ENCODE measurements at places on chromosomes 13 and 19.

GRCh38 chr19:33654840-33655508 lies 33.2 kb downstream of the CHST8 start:
- DNase-seq = no peak

DNA sequence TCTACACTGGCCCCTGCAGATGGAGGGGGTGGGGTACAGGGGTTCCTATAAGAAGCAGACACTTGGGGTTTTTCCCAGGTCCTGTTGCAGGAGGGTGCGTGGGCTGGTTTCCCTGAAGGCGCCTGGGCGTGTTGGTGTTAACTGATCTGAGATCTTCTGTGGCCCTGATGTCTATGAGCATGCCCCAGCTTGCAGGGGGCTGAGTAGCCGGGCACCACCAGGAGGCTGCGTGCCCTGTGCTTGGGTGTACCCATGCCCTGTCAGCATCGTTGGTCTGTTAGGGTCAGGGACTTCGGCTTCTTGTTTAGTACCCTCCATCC lies 45.3 kb downstream of the CAPN12 start:
- DNase-seq = no peak

- no peak for DNase-seq
Observed at GRCh38 chr19:2922987-2923386, 21.8 kb downstream of the ZNF77 start.

DNA sequence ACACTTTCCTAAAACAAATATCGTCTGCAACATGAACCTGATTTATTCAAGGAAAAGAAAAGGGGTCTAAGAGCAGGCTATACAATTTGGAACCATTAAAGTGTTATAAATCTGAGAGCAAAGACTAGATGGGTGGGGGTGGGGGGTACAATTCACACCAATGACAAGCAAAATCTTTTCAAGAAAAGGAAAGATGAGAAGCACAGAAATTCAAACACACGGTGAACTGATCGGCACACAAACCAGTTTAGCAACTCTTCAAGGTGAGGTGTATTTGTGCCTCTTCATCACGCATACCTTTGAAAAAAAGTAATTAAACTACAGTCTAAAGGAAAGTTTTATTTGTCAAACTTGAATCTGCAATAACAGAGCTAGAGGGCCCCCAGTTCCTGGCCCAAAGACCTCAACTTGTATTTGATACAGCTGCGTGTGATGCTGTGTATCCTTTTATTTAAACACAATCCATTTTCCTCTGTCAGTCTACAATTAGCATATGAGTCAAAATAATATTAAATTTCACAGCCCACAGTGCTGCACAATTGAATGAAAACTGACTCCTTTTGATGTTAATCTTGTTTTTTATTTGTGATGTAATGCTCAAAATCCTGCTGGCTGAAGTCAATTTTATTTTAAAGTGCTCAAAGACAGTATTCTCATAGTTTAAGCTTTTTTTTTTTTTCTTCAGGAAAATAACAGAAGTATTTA lies 14.2 kb downstream of the EFNB2 start:
- no peak for DNase-seq

DNA sequence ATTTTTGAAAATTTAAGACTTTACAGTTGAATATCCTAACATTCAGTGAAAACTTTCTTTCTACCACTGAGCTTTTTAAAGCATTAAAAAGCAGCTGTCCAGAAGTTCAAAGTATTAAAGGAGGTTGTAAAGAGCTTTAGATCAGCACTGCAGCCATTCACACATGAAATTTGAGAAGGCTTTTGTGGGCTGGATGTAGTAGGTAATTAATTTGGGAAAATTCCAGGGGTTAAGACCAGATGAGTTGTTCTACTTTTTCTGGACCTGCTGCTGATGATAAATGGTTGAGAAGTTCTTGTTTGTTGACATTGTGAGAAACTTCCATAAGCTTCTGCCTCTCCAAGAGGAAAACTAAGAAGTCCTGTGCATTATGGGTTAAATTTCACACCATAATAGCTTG lies 1779.6 kb upstream of the PRR20A start:
- no peak for DNase-seq

DNA sequence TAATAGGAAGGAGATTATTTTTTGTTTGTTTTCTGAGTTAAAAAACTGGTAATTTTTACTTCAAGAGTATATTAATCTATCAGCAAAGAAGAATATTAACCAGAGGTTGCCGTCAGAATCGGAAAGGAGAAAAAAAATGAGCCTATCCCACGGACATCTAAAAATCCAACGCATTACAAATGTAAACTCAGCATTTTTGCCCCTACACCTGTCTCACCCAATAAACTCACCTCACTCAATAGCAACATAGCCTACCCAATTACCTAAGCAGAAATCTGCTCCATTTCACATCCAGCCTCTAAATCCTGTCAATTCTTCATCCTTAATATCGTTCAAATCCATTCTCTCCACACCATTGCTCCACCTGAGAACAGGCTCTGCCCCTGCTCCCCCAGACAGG lies 10.4 kb upstream of the DIAPH3 start:
- no peak for DNase-seq

- DNase-seq = no peak
Observed at GRCh38 chr19:4556597-4557127, 2.8 kb downstream of the SEMA6B start.

GRCh38 chr13:78102121-78102677 lies 183.6 kb upstream of the EDNRB start:
- no peak for DNase-seq

DNA sequence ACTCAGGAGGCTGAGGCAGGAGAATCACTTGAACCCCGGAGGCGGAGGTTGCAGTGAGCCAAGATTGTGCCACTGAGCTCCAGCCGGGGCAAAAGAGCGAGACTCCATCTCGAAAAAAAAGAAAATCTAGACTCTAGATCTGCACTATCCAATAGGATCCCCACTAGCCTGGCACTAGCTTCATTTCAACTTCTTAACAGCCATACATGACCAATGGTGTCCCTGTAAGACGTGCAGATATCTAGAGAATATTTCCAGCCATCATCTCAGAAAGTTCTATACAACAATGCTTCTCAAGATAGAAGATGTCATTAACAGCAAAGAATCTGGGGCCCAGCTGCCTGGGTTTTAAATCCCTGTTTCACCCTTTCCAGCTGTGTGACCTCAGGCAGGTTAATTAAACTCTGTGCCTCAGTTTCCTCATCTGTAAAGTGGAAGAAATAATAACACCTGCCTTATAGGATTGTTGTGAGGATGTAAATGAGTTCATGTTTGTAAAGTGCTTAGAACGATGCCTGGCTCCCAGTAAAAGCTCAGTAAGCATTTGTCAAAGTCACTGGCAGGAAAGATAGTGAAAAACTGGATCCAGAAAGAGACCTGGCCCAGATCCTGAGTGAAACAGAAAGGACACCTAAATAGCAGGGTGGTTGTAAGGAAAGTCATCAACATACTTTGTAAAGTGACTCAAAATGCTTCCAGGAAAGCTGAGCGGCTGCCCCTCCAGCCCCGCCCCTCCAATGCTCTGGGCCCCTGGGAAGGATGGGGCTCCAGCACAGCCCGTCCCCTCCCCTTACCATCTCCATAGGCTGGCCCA lies 13.5 kb downstream of the WIZ start:
- no peak for DNase-seq

DNA sequence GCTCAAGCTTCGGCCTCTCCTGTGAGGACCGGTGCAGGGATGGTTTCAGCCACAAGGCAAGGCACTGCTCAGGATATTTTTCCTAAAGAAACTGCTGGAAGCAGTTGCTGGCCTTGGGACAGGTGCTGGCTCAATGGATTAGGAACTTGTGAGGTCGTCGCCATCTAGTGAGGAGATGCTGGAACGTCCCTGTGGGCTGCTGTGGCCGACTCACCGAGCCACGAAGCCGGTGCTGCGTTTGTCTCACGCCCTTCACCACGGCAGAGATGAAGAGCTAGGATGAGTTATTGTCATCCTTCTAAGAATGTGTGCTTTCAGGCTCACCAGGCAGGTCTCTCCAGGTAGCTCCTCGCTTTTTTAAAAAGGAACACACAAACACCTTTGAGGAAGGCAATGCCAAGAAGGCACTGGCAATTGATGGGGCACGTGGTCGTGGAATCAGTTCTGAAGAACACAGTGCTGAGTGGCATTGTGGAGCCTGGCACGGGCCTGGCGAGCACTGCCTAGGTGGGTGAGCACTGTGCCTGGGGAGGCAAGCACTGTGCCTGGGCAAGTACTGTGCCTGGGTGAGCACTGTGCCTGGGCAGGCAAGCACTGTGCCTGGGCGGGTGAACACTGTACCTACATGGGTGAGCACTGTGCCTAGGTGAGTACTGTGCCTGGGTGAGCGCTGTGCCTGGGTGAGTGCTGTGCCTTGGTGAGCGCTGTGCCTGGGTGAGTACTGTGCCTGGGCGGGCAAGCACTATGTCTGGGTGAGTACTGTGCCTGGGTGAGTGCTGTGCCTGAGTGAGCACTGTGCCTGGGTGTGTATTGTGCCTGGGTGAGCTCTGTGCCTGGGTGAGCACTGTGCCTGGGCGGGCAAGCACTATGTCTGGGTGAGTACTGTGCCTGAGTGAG lies 140.4 kb downstream of the TEX29 start:
- DNase-seq = no peak

GRCh38 chr19:44817725-44818465 lies 9.0 kb downstream of the BCAM start:
- no peak for DNase-seq

DNA sequence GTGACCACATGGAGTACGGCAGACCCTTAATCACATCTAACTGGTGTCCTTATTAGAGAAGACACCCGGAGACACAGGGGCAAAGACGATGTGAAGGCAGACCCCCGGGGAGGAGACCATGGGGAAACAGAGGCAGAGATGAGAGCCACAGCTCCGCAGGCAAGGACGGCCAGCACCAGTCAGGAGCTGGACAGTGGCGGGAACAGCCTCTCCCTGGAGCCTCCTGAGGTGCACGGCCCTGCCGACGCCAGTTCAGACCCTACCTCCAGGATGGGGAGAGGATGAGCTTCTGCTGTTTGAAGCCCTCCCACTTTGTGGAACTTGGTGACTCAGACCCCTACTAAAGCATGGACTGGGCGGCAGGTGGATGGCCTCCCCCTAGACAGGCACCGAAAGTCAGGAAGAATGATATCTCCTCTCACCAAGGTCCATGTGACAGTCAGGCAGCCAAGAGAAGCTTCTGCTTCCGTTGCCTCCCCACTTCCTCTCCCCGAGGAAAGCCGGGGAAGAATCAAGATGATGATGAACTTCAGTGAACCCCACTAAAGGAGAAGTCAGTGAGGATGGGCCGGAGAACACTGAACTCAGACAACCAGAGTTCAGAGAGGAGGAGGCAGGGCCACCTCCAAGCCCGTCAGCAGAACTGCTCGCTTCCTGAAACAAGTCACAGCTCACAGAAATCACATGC lies 25.4 kb downstream of the RAB20 start:
- DNase-seq = no peak

GRCh38 chr19:412356-413355 lies 3.7 kb upstream of the C2CD4C start:
- DNase-seq = no peak

DNA sequence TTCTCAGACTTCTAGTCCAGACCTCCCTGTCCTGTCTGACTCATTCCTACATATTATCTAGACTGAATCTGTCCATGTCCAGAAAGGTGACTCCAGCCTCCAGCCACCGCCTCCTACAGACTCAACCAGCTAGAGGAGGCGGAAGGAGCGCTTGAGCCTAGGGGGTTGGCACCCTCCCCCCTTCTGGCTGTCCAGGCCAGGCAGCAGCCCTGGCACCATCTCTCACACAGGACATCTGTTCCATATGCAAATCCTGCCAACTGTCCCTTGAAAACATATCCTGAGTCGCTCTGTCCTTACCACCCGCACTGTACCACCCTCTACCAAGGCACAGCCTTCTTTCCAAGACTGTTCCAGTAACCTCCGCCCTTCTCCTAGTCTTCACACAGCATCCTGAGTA lies 150.7 kb upstream of the WASF3 start:
- no peak for DNase-seq

- DNase-seq = no peak
Observed at GRCh38 chr13:105262579-105262978, 1272.9 kb downstream of the EFNB2 start.

DNA sequence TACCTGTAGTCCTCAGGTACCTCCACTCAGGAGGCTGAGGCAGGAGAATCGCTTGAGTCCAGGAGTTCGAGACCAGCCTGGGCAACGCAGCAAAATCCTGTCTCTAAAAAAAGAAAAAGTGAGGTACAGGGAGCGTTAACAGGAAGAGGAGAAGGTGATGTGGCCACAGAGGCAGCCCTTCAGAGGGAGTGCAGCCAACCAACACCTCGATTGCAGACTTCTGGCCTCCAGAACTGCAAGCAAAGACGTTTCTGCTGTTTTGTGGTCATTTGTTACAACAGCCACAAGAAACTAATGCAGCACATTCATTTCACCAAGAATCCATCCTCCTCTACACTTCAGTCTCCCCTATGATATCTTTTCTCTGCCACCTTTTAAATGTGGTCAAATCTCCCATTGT lies 145.2 kb downstream of the USP12 start:
- DNase-seq = no peak

Measured in stimulated activated naive CD4-positive, alpha-beta T cell (primary cell).